NT2/D1 (cell line): ENCODE measurements at places on chromosomes 12 and 14.

- DNase-seq = no peak
These were observed 43.0 kb upstream of the BDKRB2 start for GRCh38 chr14:96161636-96162035.

DNA sequence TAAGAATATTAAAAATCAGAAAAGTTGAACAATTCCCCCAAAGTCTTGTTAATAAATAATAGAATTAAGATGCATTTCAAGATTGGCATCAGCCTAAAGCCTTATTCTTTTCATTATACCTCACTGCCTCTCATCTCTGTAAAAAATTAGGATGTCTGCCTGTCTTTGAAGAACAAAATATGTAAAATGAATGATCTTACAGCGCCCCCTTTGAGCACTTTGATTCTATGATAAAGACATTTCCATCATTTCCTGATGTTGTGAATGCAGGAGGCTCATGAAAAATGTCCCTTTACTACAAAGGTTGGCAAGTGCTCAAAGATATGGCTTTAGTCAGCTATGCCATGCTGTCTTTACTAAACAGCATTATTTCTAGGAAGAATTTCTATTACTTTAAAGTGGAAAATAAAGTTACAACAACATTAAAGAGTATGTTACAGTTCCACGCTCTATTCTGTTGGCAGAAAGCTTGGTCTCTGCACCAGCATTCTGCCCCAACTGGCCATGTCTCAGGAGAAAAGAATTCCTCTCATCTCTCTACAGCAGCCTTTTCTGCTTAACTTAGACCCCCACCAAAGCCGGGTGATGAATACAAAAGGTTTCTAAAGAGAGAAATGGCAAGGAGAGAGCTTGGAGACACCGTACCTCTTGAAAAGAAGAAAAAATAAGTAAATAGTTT lies 95.1 kb downstream of the LLPH start:
- no peak for DNase-seq

DNA sequence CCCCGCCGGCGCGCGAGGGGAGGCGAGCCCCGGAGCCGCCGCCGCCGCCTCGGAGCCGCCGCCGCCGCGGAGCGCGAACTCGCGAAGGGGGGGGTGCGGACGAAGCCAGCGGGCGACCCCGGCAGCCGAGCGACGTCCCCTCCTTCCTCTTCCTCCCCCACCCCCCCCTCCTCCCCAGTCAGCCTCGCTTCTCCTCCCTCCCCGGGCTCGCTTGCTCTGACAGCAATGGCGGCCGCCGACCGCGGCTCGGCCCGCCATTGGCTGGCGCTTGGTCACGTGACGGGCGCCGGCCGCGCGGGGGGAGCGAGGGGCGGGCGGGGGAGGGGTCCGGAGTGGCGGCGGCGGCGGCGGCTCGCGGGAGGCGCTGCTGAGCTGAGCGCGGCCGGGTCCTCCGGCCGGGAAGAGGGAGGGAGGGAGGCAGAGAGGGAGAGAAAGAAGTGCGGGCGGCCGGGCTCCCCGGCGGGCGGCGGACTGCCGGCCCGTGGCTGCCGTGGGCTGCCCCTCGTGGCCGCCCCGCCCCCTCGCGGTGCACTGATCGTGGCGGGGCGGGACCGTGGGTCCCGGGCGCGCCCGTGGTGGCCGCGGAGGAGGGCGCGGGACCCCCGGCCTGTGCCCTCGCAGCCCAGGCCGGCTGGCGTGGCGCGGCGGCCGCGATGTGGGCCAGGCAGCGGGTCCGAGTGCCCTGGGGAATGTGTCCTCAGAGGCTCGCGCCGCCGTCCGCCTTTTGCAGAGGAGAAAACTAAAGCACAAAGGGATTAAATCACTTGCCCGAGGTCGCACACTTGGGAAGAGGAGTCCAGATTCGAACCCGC lies at the start of gene MED13L:
TSS of gene MED13L (minus strand) at position 227 of the 812 bp plus-strand sequence. CDS start 562 bp downstream, outside the sequence.
- peak; percentile 75 for DNase-seq

DNA sequence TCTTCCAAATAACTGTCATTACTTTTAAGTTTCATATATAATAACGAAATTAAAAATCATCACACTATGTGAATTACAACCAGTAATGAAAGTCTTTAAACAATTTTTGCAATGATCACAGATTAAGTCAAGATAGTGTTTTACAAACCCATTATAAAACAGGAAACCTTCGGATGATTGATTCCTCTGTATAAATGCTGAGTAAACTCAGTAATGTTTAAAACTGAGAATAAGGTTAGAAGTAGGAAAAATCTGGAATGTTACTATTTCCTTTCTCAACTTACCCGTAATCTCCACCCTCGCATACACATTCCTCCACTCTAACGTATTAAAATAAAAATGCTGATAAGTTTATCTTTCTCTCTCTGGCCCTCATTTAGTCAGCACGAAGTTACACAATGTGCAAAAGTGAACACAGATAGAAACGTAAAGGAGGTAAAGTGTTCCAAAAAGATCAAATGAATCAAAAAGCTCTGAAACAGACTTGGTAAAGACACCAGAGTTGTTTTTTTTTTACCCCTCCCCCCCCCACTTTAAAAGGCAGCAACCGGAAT lies 1.6 kb downstream of the ZFC3H1 start:
- no peak for DNase-seq

DNA sequence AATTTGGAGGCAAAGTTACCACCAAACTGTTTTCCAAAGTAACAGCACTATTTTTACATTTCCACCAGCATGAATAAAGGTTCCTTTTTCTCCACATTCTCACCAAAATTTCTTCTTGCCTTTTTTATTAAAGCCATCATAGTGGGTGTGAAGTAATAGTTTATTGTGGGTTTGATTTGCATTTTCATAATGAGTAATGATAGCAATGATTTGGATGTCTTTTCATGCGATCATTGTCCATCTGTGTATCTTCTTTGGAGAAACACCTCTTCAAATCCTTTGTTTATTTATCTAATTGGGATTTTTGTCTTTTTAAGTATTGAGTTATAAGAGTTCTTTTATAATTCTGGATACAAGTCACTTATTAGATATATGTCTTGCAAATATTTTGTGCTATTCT lies 172.7 kb downstream of the CNTN1 start:
- DNase-seq = no peak

- peak; percentile 57 for DNase-seq
These were observed 123.0 kb downstream of the GLT1D1 start for GRCh38 chr12:128976120-128976738.
